ENCODE measurements at places on chromosomes 4 and X.

- DNase-seq: no peak
Observed at GRCh38 chrX:57422289-57422688, 135.8 kb downstream of the FAAH2 start.

GRCh38 chr4:41140410-41140809 is 73.9 kb downstream of the APBB2 start:
- DNase-seq: no peak

DNA sequence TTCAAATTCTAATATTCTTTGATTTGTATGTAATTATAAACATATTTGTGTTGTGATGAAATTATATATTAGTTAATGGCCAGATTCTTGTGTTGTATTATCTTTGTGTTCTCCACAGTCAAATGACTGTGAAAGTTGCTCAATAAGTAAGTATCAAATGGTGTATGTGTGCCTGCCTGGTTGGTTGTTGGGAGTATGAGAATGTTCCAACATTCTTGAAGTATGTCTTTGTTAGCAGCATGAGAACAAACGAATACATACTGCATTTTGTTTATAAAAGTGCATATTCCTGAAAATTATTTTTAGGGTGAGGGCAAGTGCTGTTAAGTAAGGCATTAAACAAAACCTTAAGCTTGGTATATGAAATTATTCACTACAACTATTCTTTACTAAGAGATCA is 16.2 kb downstream of the ARHGEF38 start:
- no peak for DNase-seq

DNA sequence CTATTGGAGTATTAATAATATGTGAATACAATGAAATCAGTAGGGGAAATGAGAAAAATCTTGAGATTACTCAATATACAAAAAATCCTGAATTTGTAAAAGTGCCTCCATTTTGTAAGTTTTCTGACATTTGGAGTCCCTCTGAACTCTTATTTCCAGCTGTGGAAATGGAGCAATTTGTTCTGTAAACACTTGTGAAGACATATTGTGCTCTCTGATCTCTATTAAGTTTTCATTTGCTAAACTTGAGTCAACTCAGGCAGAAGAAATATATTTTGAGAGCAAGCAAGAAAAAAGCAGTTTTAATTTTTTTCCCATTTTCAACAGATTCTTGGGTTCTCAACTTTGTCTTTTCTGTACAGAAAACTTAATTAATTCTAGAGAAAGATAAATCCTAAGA is 51.4 kb upstream of the PCDH18 start:
- DNase-seq: no peak

GRCh38 chr4:82775243-82775642 is 23.4 kb downstream of the SCD5 start:
- DNase-seq: no peak

DNA sequence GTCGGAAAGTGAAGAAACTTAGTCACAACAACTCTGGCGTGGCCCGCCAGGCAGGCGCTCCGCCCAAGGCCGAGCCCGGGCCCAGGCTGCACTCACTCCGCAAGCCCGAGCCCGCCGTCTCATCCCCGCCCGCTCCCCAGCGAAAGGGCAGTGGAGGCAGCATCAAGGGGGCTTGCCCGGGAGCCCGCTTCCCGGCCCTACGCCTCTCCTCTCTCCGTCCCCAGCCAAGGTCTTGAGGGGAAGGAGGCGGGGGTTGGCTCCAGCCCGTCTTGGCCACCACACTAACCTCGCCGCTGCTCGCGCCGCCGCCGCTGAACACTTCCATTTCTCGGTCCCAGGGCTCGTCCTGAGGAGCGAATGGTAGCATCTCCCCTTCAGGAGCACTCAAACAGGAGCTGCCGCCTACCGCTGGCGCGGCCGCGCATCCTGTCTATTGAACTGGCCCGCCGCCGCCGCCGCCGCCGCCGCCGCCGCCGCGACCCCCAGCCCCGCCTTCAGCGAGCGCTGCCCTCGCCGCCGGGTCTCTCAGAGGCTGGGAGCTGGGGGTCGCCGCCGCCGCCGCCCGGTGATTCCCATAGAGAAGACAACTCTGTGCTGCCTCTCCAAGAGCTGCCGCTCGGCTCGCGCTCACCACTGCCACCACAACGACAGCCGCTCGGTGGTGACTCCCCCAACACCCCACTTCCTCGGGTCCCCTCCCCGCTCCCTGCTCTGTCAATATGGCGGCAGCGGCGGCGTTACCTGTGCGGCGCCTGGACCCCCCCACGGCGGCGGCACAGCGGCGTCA is at the start of gene RPS6KA6:
RPS6KA6 (minus strand) TSS at position 667 of the 787 bp plus-strand sequence; CDS start at position 367, 300 bp downstream.
- no peak for DNase-seq

GRCh38 chr4:3452376-3452775 is 10.6 kb downstream of the HGFAC start:
- no peak for DNase-seq

DNA sequence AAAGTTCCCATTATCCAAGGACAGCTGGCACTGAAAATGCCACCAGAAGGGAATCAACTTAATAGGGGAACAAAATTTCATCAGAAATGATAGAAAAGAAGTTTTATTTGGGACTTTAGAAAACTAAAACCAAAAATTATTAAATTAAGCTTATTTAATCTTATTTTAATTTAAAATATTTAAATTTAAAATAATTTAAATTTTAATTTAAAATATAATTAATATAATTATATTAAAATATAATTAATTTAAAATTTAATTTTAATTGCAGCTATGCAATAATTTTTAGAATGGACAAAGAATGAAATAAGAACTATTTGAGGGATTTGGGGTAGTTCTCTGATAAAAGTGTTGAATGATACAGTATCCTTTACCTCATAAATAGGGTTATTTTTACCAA is 10.2 kb upstream of the VAMP7 start:
- no peak for DNase-seq

DNA sequence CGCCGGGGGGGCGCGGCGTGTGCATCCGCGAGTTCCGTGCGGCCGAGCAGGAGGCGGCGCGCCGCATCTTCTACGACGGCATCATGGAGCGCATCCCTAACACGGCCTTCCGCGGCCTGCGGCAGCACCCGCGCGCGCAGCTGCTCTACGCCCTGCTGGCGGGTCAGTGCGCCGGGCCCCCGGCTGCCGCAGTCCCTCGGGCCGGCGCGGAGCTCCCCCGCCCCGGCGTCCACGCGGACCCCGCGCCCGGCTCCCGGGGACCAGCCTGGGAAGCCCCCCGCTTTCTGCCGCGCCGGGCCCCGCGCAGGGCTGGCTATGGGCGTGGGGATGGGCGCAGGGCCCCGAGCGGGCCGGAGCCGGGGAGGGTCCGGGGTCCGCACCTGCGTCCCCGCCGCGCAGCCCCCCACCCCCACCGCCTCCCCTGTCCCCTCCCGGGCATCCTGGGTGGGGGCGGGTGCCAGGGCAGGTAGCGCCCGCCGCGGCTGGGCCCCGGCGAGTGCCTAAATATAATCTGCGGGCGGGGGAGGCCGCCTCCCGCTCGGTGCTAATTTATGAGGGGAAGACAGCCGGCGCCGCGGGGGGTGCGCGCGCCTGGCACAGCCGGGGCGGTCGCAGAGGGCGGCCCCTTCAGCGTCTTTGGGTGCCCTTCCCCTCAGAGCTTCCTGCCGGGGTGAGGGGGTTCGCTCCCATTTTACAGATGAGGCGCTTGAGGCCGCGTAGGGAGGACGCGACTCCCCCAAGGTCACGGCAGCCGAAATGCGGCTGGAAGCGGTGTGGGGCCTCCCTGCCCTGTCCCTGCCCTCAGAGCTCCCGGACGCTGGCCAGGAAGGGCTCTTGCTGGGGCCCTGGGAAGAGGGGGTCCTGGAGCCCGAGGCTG is 837 bp downstream of the NAT8L start:
- DNase-seq: no peak

- no peak for DNase-seq
Observed at GRCh38 chr4:23135792-23136645, 443.3 kb downstream of the GBA3 start.

- peak; percentile 16 for DNase-seq
Observed at GRCh38 chr4:168631241-168632162, 134.7 kb downstream of the PALLD start.

GRCh38 chr4:138307319-138307718 is 65.2 kb upstream of the SLC7A11 start:
- no peak for DNase-seq

DNA sequence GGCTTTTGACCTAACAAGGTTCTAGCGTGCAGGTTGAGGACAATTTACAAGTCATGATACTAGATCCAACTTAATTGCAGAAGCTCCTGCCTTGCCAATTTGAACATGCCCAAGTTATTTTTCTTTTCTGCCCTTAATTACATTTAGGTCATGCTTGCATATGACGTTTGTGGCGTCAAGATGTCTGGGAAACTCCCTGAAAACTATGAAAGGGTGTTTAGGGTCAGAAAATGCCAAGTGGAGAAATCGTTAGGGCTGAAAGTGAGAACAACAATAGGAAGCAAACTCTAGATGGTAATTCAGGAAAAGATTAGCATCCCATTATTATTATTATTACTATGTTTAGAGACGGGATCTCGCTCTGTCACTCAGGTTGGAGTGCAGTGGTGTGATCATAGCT is 38.2 kb upstream of the PLAC8 start:
- no peak for DNase-seq

- no peak for DNase-seq
Observed at GRCh38 chrX:10611441-10612090, 8.8 kb downstream of the MID1 start.

GRCh38 chr4:120007191-120007871 is 59.3 kb downstream of the MAD2L1 start:
- no peak for DNase-seq

GRCh38 chrX:10615931-10616774 is 4.2 kb downstream of the MID1 start:
- no peak for DNase-seq

- no peak for DNase-seq
Observed at GRCh38 chr4:27763830-27764525, 903.3 kb downstream of the STIM2 start.

DNA sequence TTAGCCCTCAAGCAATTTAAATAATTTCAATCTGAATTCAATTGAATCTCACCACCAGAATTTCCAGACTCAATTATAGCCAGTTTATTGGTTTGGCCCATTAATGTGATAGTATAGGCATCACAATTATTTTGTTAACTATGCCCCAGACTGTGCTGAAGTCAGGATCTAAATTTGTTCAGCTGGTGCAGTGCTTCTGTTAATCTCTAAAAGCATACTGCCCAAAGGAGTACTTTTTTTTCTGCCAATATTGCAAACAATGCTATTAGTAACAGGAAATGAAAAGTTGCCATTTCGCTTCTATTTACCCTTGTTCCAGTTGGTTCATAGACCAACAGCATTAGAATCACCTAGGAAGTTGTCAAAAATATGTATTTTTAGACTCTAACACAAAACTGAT is 171.0 kb downstream of the GPM6A start:
- no peak for DNase-seq

- DNase-seq: no peak
Observed at GRCh38 chr4:71009890-71010588, 16.6 kb downstream of the DCK start.

- no peak for DNase-seq
Observed at GRCh38 chr4:88171206-88171605, 12.8 kb upstream of the ABCG2 start.

GRCh38 chr4:15444276-15444675 is 16.4 kb downstream of the C1QTNF7 start:
- DNase-seq: no peak

DNA sequence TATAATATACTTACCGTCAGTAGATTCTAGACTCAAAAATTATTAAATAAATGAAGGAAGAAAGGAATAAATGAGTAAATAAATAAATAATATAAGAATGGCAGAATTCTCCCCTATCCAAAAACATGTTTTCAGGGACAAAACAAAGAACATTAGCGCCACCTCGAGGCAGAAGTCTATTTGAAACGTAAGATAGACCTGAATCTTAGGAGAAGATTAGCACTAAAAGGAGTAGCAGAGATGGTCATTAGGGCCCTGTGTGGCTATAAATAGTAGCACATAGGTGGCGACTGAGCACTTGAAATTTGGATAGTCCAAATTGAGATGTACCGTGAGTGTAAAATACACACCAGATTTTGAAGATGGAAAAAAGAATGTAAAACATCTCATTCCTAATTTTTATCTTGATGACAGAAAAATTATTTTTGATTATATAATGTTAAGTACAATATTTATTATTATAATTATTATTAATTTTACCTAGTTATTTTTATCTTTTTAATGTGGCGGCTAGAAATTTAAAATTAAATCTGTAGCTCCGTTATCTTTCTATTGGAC is 24.3 kb upstream of the SRD5A3 start:
- DNase-seq: peak; percentile 72

DNA sequence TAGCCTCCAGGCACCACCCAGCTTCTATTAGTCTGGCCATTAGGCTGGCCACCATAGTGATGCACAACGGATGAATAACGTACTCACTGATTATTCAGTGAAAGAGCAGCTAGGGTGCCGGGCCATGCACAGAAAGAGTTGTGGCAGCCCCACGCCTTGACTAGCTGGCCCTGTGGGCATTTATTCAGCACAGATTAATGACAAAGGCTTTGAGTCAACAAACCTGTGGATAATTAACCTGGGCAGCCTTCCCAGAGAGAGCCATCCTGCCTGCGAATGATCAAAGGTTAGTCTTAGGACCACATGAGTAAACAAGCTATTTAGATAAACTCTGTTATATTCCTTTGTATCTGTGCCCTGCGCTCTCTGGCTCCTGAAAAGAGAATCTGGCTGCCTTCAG is 37.2 kb downstream of the MAP9 start:
- no peak for DNase-seq

DNA sequence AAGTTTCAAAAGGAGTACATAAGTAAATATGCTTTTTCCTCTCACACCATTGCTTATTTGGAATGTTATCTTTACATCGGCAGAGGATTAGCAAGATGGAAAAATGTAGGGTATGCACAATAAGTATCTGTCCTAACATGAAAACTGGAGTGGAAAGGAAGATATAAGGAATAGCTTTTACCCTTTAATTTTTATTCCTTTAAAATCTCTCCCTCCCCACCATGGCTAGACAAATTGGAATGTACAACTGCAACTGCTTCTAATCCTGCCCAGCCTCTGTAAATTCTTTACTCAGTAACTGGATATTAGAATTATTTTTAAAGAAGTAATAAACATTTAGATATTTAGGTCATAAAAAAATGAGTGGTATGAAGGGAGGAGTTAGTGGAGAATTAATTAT is 171.5 kb downstream of the PCDH18 start:
- DNase-seq: no peak

- DNase-seq: no peak
Observed at GRCh38 chr4:11130195-11130970, 298.3 kb downstream of the HS3ST1 start.

DNA sequence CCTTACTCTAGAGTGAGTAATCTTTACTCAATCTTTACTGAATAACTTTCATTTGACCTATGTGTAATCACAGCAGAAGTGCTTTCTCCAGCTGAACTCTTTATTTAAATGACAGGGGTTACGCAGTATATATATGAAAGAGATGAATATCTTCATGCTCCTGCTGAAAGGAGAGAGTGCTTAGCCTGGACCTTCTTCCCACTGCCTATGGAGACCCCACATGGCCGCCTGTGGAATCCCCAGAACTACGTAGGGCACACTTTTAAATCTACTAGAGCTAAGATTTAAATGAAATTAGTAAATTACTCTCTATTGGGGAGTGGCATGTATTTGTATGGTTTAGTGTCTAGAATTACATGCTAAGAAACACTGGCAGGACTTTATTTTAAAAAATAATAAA is 391.2 kb downstream of the ANKRD50 start:
- DNase-seq: no peak
